ENCODE measurements at places on chromosomes 16 and 17. TPM values are rescaled to one million over a fixed set of nuclear protein-coding genes. Genes with fewer than 3 reads are reported as not detected.

The MYH8 gene
- not detected for total RNA-seq

The KRT31 gene
- total RNA-seq: not detected

The SKAP1 gene
- total RNA-seq: not detected

The ADAD2 gene
- total RNA-seq: not detected

The CACNG3 gene
- not detected for total RNA-seq

The SLFN13 gene
- 0.67 TPM for total RNA-seq

The HBA1 gene
- total RNA-seq: not detected

The PLA2G10 gene
- total RNA-seq: not detected

The SNX20 gene
- total RNA-seq: not detected

The EVI2A gene
- 0.39 TPM for total RNA-seq

The MPP3 gene
- total RNA-seq: 4.4 TPM

The CLEC10A gene
- not detected for total RNA-seq

The OR1F1 gene
- total RNA-seq: not detected

The ZPBP2 gene
- not detected for total RNA-seq

The EVPLL gene
- total RNA-seq: not detected

The FOXO3B gene
- not detected for total RNA-seq

The CCL4L2 gene
- total RNA-seq: not detected

The CPNE7 gene
- 9.6 TPM for total RNA-seq

The COL1A1 gene
- 261 TPM for total RNA-seq

The WSCD1 gene
- 0.42 TPM for total RNA-seq

The MYH13 gene
- total RNA-seq: 0.03 TPM

The KCTD19 gene
- total RNA-seq: not detected

The KRT40 gene
- not detected for total RNA-seq

The TSNAXIP1 gene
- total RNA-seq: not detected

The CACNG5 gene
- total RNA-seq: not detected

The CSH2 gene
- total RNA-seq: not detected

The NPIPA8 gene
- 23.3 TPM for total RNA-seq

The C1QTNF1 gene
- total RNA-seq: 38.4 TPM

The BAHCC1 gene
- 3.6 TPM for total RNA-seq

The KRT16 gene
- total RNA-seq: not detected

The HIC1 gene
- total RNA-seq: 0.89 TPM

The QRICH2 gene
- 0.92 TPM for total RNA-seq

The CHST4 gene
- 0.47 TPM for total RNA-seq

The IL21R gene
- total RNA-seq: 0.33 TPM

The GRAPL gene
- not detected for total RNA-seq

The ZNF750 gene
- total RNA-seq: not detected

The KRTAP3-2 gene
- total RNA-seq: not detected

The KRTAP1-5 gene
- 1.2 TPM for total RNA-seq

The RBBP6 gene
- 13.6 TPM for total RNA-seq

The DNAH17 gene
- not detected for total RNA-seq

The CORO6 gene
- total RNA-seq: 1.2 TPM
